Mesothelial cell of epicardium (in vitro differentiated cells): ENCODE measurements at places on chromosomes 5 and 9.

- no peak for DNase-seq
- no peaks in the 10 kb centered on the region for H3K36me3 ChIP-seq
- H3K27me3 ChIP-seq = no peaks in the 10 kb centered on the region
- peaks cover 15% of the 10 kb centered on the region for H3K4me1 ChIP-seq
Observed at GRCh38 chr5:31047007-31047406, 146.5 kb upstream of the CDH6 start.

DNA sequence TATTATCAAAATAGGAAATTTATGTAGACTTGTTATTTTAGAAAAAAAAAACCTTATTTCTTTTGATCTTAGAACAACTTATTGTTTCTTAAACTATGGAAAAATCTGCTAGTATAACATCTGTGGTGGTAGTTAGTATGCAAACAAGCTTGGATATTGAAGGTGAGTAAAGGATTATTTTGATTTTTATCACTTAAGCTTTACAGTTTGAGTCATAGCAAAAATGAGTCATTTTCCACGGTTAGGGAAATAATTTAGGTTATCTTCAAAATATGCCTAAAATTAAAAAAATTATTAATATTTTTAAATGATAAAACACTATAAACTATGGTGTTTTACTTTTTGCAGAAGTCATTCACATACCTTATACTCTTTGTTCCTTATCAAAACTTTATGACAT is 107.2 kb upstream of the DHFR start:
- no peak overlapping the region for H3K27ac ChIP-seq
- H3K36me3 ChIP-seq = peaks cover 12% of the 10 kb centered on the region
- no peaks in the 10 kb centered on the region for H3K27me3 ChIP-seq
- DNase-seq = no peak
- H3K4me3 ChIP-seq = no peak overlapping the region

- H3K36me3 ChIP-seq = no peaks in the 10 kb centered on the region
- no peak for DNase-seq
- H3K4me1 ChIP-seq = no peaks in the 10 kb centered on the region
- H3K27ac ChIP-seq = no peak overlapping the region
- H3K27me3 ChIP-seq = no peaks in the 10 kb centered on the region
Observed at GRCh38 chr9:115775659-115776058, 377.9 kb upstream of the PAPPA start.

- H3K4me1 ChIP-seq = no peaks in the 10 kb centered on the region
- no peak overlapping the region for H3K27ac ChIP-seq
- no peak for DNase-seq
Observed at GRCh38 chr9:127159325-127159801, 36.9 kb upstream of the ANGPTL2 start.

GRCh38 chr9:135718616-135719015 is 16.6 kb downstream of the KCNT1 start:
- DNase-seq = no peak
- H3K4me1 ChIP-seq = no peaks in the 10 kb centered on the region
- no peak overlapping the region for H3K4me3 ChIP-seq
- no peaks in the 10 kb centered on the region for H3K36me3 ChIP-seq

DNA sequence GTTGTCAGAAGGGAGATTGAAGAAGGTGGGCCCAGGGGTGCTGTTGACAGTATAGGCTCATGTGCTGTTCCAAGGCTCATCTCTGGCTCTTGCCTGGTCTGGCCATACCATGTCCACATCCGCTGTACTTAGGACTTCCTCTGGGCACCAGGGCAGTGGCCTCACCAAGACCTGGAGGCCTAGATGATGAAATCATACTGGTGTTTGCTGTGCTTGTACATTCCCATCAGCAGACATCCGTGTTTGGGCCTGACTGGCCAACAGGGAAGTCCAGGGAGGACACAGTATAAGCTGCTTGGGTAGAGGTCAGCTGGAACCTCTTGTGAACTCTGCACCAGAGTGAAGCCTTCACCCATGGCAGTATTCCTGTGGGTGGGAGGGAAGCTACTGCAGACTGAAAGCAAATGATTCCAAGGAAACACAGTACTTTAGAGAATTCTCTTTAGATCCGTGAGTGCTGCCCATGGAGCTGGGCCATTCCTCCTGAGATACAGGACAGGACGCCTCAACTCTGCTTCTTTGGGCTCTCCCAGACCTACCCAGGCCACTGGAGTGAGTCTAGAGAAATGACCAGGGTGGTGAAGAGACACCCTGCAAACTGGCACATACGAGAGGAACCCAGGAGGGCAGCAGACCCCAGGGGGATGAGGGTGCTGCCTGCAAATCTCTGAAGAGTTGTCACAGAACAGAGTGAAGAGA is 22.5 kb downstream of the POLR1E start:
- H3K4me3 ChIP-seq = no peak overlapping the region
- no peaks in the 10 kb centered on the region for H3K4me1 ChIP-seq
- H3K27ac ChIP-seq = no peak overlapping the region

GRCh38 chr5:167678481-167678880 is 613.0 kb upstream of the WWC1 start:
- H3K4me3 ChIP-seq = no peak overlapping the region
- H3K4me1 ChIP-seq = peaks cover 9% of the 10 kb centered on the region
- DNase-seq = no peak
- H3K27me3 ChIP-seq = no peaks in the 10 kb centered on the region
- H3K27ac ChIP-seq = no peak overlapping the region
